T-helper 2 cell (primary cell): ENCODE measurements at places on chromosomes 1 and 21.

DNA sequence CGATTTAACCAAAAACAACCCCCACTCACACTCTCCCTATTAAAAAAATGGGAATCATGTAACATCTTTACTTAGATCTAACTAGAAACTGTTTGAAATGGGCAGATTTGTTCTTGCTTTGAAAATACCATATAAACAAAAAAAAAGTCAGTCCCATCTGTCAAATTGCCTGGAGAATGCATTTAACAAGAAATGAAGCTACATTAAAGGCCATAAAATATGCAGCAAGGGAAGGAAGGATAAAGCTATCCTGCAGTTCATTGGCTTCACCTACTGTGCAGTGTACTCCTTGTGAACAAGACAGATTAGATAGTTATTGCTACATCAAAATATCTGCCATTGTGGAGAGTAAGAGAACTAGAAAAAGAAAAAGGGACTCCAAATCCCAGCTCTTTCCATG, 160.5 kb downstream of the LRRC7 start:
- no peak for DNase-seq

DNA sequence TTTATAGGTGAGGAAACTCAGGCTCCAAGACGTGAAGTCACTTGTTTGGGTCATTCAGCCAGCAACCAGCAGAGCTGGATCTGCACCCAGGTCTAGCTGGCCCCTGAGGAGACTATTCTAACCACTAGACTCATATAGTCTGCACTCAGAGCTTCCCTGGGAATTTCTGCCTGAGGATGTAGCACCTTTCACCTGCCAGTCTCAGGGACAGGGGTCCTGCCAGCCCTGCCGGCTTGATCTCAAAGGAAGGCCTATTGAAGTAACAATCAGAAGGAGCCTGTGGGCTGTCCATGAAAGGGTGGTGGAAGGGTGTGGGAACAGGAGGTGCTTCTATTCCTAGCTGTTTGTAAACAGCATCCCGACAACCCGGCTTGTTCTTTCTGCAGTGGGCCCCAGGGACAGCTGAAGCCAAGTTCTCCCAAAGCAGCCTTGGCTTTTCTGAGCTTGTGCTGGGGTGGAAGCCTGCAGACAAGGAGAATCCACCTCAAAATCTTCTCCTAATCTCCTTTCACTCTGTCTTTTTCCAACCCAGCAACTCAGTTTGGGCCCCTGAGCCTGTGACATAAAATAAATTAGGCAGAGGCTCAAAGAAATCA, 7.8 kb downstream of the LMOD1 start:
- DNase-seq = no peak

GRCh38 chr1:71295350-71295749, 214.5 kb upstream of the ZRANB2 start:
- no peak for DNase-seq

- DNase-seq = no peak
Measured at GRCh38 chr21:14870853-14871149, 194.0 kb downstream of the NRIP1 start.

GRCh38 chr1:230105754-230106625, 39.0 kb downstream of the GALNT2 start:
- DNase-seq = no peak
